Lung (tissue), 17 donors: ENCODE measurements at places on chromosomes 13 and 19. TPM values are rescaled to one million over a fixed set of nuclear protein-coding genes. Genes with fewer than 3 reads are reported as not detected.

Gene F10
- 18.8 TPM for total RNA-seq

Gene FNDC3A
- 44.5 TPM for total RNA-seq

Gene WDR88
- not detected for total RNA-seq

GRCh38 chr13:36057041-36057440 is 74.1 kb downstream of the DCLK1 start:
- no peaks in the 10 kb centered on the region for H3K36me3 ChIP-seq
- no peaks in the 10 kb centered on the region for H3K4me1 ChIP-seq
- peak; percentile 53 for DNase-seq
- H3K27ac ChIP-seq = no peak overlapping the region
- H3K27me3 ChIP-seq = no peaks in the 10 kb centered on the region

- peak overlapping the region; percentile 2 for H3K27ac ChIP-seq
- no peak overlapping the region for H3K4me3 ChIP-seq
- peaks cover 8% of the 10 kb centered on the region for H3K4me1 ChIP-seq
- peaks cover 37% of the 10 kb centered on the region for H3K36me3 ChIP-seq
- DNase-seq = peak; percentile 10
Observed at GRCh38 chr19:55678121-55678671, 3.2 kb downstream of the EPN1 start.

GRCh38 chr13:99124794-99125316 is 75.8 kb upstream of the UBAC2 start:
- no peak overlapping the region for H3K27ac ChIP-seq
- H3K4me3 ChIP-seq = no peak overlapping the region
- DNase-seq = no peak
- H3K27me3 ChIP-seq = no peaks in the 10 kb centered on the region

DNA sequence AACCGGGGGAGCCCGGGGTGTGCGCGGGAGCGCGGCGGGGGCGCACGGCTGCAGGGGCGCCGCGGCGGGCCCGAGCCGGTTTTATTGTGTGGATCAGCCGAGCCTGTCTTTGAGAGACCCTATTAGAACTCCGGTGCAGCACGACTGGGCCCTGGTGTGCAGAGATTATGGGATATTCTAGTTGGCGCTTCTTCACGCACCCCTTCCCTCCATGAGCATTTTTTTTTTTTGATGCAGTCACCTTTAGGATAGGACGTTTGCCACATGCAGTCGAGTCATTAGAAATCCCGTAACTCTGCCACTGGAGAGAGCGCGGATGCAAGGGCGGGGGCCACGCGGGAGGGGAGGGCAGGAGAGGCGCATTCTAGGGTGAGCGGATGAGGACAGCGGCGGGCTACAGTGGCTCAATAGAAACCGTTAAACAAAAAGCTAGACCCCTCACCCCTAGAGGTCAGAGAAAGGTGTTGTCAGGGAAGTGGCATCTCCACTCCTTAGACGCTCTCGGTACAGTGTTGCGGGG is 3.7 kb downstream of the FGF9 start:
- H3K36me3 ChIP-seq = no peaks in the 10 kb centered on the region
- peaks cover 17% of the 10 kb centered on the region for H3K4me1 ChIP-seq
- peak; percentile 28 for DNase-seq
- H3K4me3 ChIP-seq = peak overlapping the region; percentile 22

GRCh38 chr19:2888731-2889224 is 11.9 kb upstream of the ZNF57 start:
- peaks cover 1% of the 10 kb centered on the region for H3K4me1 ChIP-seq
- peak overlapping the region; percentile 10 for H3K4me3 ChIP-seq
- no peaks in the 10 kb centered on the region for H3K36me3 ChIP-seq
- H3K27me3 ChIP-seq = no peaks in the 10 kb centered on the region
- no peak for DNase-seq
